ENCODE measurements at places on chromosomes 4 and X.

DNA sequence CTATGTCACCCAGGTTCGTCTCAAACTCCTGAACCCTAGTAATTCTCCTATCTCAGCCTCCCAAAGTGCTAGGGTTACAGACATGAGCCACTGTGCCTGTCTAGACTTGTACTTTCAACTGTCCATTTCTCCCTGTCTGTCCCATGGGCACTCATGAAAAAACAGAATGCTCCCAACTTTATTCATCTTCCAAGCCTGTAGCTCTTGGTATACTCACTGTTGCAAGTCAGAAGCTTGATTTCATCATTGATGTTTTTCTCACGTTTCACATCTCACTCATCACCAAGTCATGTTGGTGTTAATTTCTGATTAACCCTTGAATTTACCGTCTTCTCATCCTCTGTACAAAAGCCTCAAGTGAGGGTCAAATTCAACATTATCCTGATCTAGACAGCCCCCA lies 7.3 kb upstream of the SRP72 start:
- DNase-seq = no peak

DNA sequence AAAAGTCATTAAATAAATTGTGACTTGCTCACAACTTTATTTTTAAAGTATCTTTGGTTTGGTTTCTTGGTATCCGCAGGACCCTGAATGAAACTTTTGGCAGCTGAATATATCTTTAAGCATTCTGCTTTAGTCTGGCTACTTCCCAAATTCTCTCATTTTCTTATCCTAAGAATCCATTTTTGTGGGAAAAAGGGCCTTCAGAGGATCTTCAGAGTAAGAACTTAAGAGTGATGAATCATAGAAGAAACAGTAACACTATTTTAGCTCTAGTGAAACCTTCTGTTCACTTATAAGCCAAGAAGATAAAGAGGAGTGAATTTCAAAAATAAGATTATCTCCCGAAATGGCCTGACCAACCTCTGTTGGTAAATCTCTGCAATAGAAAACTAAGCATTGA lies 540.6 kb upstream of the MAGEB18 start:
- no peak for DNase-seq

DNA sequence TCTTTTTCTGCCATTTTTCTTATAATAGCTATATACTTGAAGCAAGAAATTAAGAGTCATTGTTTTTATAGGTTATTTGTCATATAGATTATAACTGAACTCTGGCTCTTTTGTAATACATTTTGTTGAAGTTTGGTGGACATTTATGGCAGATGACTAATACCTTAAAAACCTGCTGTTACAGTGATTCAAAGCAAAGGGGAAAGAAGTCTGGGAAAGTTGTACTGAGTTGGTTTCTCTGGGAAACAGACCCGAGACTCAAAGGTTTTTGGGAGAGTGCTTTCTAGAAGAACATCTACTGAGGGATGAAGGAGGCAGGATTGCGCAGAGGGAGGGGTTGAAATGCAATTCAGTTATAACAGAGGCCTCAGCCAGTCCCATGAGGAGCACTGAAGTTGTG lies 35.9 kb downstream of the NAP1L5 start:
- no peak for DNase-seq

DNA sequence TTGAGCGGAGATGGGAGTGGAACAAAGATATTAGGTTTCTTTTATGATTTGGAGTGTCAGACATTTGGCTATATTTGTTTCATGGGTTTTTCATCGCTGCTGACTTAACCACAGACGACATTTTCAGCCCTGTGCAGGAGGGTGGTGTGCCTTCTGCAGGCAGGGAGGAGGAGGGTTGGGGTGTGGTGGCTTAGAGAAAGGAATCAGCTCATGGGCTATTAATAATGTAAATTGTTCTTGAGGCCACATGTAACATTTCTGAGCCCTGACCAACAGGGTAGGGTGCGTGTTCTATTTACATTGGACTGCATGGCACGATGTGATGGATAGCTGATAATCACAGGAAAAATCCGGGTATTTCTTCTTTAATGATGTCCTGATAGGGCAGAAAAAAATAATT lies 67.6 kb downstream of the POLA1 start:
- DNase-seq = no peak

GRCh38 chr4:61824454-61824853 lies 624.3 kb downstream of the ADGRL3 start:
- DNase-seq = no peak

DNA sequence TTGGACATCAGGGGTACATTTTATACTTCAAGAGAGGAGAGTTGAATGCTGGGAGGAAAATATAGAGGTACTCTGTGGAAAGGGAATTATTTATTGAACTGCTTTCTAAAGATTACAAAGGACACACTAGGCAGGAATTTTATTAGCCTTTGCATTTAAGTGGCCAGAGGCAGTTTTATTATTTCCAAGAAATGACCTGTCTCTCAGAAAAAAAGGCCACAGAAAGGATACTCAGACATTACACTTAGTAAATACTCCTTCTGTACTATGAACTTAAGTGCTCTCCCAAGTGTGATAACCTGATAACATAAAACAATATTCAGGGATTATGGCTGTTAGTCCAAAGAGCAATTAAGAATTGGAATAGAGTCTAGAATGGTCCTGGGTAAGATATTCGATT lies 7.5 kb downstream of the LRRC66 start:
- no peak for DNase-seq

DNA sequence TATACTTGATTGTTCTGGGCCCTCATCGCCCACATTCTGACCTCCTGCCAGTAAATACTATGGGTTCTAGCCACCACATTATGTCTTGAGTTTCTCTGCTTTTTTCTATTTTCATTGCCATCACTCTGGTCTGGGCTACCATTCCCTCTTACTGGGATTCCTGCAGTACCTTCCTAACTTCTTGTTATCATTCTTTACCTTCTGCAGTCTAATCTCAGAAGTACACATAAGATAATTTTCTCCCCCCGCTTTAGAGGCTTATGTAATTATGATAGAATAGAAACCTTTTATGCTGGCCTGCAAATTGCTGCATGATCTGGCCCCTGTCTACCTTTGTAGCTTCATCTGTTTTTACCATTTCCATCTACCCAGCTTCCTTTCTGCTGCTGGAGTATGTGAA lies 19.2 kb downstream of the STIM2 start:
- no peak for DNase-seq

DNA sequence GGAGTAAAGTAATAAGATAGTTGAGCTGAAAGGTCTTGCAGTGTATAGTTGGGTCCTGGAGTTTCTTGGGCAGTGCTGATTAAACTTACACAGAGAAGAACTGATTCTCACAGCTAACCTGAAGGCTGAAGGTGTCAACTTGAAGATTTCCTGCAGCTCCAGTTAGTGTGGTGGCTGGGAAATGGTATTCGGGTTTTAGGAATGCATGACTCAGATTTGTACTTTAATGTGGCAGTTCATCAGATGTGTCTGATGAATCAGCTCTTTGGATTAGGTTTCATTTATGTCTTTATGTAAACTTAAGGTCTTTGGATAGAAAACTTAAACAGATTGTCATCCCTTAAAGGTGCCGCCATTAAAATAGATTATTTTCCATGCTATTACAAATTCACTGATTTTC lies 200.0 kb downstream of the IL1RAPL1 start:
- no peak for DNase-seq

DNA sequence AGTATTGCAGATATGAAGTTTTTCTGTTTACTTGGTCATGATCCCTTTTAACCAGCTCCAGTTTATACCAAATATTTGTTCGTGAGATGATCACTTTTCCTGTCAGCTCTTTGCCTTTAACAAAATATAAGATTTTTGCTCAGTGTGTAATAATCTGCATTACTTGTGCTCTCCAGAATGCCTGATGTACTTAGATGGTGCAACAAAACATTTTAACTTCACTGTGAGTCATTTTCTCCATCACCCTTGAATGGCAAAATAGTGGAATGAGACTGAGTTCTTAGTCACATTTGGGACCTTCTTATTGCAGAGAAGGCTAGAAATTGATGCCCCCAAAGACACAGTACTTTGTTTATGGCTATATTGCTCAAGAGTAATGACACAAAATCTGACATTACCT lies 252.0 kb downstream of the FRMPD4 start:
- no peak for DNase-seq

DNA sequence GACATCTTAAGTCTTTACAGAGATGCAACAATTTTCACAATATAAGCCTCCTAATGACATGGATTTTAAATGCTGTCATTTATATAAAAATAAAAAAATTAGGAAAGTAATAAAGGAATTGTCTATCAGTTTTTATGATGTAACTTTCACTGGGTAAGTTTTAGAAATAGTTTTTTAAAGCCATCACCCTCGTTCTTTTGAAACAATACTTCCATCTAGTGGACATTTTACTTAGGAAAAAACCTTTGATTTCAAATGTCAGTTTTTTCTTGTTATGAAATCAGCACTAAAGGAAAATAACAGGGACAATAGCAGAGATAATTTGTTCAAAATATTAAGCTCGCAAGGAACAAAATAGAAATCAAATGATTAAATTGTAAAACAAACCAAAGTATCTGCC lies 24.3 kb upstream of the NDNF start:
- DNase-seq = no peak

DNA sequence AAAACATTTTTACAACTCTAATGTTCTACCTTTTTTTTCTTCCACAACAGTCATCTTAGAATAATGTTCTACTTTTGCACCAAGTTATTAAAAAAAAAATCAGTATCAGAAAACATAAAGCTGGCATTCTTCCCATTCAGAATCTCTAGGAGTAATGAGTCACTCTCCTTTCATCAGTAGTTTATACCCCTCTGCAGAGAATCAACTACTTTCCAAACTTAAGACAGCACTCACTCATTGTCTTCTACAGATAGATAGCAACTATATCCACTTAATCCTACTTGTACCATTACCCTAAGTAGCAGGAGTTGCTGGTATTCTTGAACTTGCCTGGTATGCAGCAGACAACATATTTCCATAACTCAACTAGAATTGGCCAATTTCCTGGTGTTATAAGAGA lies 3.2 kb downstream of the TIGD4 start:
- no peak for DNase-seq

DNA sequence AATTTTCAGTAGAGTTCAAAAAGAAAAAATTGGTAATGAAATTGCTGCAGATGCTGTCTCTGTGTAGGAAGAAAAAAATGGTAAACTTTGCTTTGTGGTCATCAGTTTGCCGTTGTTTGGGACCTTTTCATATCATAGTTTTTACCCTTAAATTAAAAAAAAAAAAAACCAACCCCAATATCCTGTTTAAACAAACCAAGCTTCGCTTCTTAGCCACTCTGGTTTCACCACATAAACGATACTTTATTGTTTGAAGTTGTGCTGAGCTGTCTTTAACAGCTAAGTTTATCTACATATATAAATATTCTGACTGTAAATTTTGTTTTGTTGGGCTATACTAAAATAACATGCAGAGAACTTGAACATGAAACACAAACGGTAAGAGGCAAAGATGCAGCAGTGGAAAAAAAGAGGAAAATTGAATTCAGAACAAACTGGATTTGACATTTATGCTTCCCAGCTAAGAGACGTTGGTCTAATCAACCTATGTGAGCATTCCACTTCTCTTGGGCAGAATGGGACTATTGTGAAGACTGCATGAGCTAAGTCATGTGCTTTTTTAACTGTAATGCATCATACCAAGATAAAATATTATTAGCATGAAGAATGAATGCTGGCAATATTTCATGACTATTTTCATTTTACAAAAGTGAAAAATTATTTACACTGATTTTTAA lies 15.7 kb upstream of the H2AZ1 start:
- DNase-seq = no peak

DNA sequence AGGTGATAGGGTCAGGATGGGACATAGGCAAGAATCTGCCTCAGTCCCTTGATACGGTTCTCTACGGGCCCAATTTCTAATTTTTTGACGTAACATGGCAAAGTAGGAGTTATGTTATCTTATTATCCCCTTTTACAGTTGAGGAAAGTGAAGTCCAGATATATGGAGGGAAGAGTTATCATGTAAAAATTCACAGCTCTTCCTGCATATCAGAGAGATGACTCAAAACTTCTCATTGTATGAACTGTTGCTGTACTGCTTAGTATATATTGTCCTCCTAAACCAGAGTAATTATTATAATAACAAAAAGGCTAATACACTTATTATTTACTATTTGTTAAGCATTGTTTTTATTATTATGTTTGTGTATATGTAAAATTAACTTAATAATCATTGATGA lies 260.5 kb upstream of the IGFBP7 start:
- DNase-seq = no peak

GRCh38 chr4:120403296-120403695 lies 336.6 kb upstream of the MAD2L1 start:
- no peak for DNase-seq

DNA sequence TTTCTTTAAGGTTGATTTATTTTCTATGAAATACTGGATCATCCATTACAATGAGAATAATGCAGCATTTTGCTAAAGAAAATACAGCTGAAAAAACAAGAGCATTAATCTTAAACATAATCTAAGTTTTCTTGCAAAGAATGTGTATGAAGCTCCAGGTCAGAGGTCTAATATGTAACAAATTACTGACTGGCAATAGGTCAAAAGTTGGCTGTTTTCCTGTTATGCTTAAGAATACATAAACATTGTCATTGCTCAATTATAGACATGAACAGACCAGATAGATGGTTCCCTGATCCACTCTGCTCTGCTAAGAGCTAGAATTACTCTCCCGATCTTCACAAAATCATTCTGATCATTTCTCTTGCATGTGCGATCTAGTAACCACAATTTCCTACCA lies 718.6 kb downstream of the PDHA2 start:
- DNase-seq = no peak

DNA sequence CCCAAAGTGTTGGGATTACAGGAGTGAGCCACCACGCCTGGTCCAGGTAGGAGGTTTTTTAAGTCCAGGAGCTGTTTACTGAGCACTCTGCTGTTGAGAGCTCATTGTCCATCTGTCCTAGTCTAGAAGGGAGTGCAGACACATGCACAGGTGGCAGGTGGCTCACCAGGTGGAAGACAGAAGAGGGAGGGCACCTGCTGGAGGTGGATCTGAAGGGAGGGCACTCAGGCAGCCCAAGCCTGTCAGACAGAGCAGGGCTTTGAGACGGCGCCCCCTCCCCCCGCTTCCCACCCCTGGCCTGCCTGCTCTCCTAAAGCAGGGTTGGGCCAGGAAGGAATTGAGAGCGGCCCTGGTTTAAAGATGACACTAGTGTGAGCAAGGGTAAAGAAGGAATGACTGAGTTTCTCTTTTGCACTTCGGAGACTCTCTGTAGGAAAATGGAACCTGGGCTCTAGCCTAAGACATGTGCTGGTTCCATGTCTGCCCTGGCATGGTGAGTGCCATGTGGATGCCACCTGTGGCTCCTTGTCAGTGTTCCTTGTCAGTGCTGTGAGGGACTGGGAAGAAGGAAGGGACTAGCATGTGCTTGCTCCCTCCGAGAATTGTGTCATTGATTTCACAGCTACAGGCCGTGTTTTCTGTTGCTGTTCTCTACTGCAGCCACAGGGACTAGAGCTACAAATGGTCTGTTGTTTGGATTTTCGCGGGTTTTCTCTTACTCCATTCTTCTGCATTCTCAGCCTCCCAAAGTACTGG lies 108.6 kb downstream of the TNIP2 start:
- DNase-seq = no peak

DNA sequence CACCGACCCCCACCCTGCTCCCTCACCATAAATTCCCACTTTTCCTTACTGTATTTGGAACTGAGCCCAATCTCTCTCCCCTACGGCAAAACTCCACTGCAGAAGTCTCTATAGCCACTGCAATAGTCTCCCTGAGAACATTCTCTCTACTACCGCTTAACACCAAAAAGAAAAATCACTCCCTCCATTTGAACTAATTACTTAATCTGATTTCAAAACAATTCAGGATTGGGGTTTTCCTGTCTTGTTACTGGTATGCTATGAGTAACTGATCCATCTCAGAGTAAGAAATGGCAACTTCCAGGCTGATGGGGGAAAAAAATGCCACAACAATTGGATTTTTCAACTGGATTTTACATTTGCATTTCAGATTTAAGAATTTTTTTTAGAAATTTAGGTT lies 5.8 kb downstream of the PAPSS1 start:
- no peak for DNase-seq

Data from progenitor cell of endocrine pancreas (in vitro differentiated cells).